ENCODE measurements at places on chromosomes 7 and 10.

DNA sequence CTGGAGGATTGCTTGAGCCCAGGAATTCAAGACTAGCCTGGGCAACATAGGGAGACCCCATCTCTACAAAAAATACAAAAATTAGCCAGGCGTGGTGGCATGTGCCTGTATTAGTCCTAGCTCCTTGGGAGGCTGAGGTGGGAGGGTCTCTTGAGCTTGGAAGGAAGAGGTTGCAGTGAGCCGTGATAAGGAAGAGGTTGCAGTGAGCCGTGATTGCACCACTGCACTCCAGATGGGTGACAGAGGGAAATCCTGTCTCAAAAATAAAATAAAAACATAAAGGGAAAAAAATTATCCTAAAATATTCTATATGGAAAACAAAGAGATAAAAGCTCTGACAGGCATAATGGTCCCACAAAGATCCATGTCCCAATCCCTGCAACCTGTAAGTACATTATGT, 87.9 kb upstream of the KAT6B start:
- DNase-seq = no peak

- no peak for DNase-seq
These were observed 255.6 kb downstream of the OTUD1 start for GRCh38 chr10:23694446-23694920.

- DNase-seq = no peak
These were observed 120.7 kb downstream of the PIP4K2A start for GRCh38 chr10:22593636-22594198.

- DNase-seq = peak; percentile 83
These were observed 73.3 kb downstream of the ZMIZ1 start for GRCh38 chr10:79142064-79142491.

DNA sequence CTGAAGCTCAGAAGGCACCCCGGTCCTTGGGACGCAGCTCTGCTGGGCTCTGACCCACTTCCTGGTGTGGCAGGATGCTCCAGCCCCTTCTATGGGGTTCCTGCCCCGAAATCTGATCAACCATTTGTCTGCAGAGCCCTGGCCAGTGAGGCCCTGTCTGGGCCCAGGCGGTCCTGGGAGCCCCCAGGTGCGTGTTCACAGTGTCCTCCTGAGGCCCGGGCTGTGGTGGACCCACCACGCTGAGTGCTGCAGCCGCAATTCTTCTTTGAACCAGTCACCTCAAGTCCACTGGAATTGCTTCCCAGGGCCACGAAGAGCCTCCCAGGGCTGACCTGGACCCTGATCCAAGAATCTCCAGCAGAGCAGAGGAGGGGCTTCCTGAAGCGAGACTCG, 19.1 kb downstream of the KNDC1 start:
- no peak for DNase-seq

GRCh38 chr10:31669357-31669756, 259.3 kb downstream of the ARHGAP12 start:
- DNase-seq = no peak

- peak; percentile 54 for DNase-seq
These were observed 122.5 kb upstream of the C1QL3 start for GRCh38 chr10:16644146-16644545.

- DNase-seq = no peak
These were observed 319.2 kb downstream of the ADARB2 start for GRCh38 chr10:1418031-1418550.

GRCh38 chr7:134619627-134620331, 26.9 kb upstream of the BPGM start:
- peak; percentile 98 for DNase-seq

- DNase-seq = peak; percentile 78
These were observed 196.9 kb upstream of the RHOBTB1 start for GRCh38 chr10:61140765-61141392.

DNA sequence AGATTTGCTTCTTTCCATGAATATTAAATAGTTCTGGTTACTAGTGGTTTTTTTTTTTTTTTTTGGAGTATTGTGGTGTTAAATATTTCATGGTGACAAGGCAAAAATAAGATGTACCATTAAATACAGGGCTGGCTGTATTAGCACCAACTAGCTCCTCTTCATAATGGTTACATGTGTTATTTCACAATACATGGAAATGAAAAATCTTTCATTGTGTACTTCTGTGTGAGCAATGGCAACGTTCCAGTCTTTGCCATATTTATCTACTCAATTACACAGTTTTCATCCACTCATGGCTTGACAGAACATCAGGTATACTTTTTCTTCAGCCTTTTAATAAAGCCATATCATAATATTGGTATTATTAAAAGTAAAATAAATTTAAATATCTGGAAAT, 394.7 kb upstream of the GRM3 start:
- DNase-seq = no peak

- DNase-seq = no peak
These were observed 555.0 kb downstream of the PTPRN2 start for GRCh38 chr7:158032561-158033115.

DNA sequence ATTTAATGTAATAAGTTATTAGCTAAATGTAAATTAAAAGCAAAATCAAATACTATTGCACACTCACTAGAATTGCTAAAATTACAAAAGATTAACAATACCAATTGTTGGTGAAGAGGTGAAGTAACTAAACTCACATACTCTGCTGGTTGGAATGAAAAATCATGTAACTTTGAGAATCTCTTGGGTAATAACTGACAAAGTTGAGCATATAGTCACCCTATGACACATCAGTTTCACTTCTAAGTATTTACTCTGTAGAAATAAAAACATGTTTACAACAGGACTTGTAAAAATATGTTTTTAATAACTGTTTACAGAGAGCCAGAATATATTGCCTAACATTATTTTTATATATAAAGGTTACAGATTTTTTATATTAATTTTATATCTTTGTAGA, 33.6 kb downstream of the CNTNAP2 start:
- peak; percentile 62 for DNase-seq

GRCh38 chr7:92834507-92835260, 1.7 kb downstream of the CDK6 start:
- DNase-seq = no peak

DNA sequence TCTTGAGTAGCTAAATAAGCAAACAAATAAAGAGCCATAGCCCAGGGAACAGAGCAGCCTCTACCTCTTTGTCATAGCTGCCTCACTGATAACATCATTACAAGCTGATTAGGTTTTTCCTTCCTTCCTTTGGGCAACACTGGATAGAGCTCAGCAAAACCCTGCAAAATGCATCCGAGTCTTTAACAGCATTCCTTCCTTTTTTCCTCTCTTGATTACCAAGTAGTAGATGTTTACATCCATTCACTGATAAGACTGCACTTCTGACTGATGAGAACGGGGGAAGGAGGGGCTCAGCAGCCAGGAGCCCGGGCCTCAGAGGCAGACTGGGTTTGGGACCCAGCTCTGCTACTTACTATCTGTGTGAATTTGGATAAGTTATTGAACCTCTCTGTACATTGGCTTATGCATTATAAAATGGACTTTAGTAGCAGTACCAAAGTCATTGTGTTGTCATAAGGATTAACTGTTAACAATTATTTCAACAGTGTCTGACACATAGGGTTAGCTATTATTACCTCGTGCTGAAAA, 214.2 kb downstream of the ANK3 start:
- no peak for DNase-seq

DNA sequence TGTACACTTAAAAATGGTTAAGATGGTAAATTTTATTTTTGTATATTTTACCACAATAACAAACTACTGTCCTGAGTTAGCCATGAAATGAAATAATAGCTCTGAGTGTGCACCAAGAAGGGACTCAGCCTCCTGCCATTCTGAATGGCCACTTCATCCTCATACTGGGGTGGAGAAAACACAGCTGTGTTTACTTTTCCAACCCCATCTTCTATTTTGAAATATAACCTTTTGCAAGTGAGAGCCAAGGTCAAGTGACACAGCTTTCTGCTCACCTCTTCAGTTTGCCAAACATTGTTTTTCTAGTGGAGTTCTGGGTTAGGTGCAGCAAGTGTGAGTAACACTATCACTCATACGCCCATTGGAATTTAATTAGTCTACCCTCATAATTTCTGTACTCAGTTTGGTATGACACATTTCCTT, 107.4 kb upstream of the GLCCI1 start:
- DNase-seq = peak; percentile 91

DNA sequence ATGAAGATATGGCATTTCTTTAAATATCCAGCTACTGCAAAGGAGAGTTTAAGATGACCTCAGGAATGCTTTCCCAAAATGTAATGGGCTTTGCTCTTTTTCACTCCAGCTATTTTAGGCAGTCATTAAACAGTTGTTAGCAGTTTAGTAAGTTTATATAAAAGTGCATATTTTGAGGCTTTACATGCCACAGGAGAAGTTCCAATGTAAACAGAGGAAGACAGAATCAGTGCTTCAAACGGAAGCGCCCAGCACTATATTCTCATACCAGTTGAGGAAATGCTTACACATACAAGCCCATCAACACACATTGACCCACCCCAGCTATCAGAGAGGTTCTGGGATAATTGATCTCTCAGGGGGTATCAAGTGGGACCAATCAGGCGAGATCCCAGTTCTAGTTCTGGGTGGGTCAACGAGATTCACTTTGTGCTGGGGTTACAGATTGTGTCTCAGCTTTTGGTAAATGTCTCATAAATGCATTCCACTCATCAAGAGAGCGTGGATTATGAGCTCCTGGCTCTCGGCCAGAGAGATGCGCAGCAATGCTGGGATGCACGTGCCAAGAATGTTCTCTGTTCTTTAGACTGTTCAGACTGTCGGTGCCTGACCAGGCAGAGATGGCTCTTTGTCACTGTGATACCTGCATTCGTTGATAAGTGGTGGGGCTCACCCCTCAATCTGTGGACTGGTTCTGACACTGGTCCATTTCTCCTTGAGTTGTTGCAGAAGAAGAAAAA, 55.0 kb downstream of the CACNB2 start:
- peak; percentile 41 for DNase-seq

DNA sequence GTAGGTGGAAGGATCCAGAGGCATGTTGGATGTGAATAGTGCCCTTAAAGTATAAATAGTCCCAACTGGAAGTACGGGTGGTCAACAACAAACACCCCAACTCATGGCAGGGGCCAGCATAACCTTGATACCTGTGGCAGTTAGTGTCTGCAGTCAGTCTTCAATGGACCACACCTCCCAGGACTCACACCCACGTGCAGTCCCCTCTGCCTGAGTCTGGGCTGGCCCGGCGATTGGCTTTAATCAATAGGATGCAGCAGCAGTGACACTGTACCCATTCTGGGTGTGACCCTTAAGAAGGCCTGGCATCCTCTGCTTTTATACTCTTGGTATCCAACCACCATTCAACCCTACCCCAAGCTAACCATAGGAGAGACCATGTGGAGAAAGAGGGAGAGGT, 18.6 kb downstream of the DRGX start:
- DNase-seq = no peak

GRCh38 chr7:42792841-42793240, 119.0 kb downstream of the C7orf25 start:
- DNase-seq = no peak

- no peak for DNase-seq
These were observed 40.3 kb downstream of the NEURL1 start for GRCh38 chr10:103533827-103534226.

DNA sequence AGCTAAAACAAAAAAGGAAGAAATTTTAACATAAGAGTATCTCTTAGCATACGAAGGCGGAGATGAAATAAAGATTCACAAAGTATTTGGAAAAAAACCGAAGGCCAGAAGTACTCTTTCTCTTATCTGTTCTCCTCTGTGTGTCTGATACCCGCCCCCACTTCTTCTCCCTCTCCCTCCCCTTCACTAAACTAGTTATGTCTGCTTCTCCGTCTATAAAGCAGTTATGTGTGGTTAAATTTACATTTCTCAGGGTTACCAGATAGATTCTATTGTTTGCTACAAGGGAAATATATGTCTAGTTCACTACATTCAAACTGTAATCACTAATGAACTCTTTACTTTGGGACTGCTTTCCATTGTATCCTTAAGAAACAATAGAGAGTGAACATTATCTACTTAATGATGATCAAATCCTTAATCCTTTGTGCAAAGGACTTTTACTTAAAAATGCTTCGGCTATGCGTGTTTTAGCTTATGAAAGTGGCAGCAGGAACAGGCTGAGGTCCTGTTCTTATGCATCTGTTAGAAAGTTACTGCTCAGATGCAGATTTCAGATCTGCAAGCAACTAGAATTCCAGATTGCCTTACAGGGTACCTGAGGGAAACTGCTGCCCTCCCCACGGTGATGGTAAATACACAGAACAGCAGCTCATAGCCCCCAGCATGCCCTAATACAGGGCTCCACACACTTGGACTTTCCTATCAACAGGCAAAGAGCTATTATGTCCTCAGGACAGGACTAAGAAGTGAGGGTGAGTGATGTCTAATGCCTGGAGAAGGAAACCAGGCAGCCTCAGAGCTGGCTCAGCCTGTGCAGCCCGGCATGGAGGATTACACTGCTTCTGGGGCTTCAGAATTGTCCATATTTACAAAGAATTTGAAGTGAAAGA, 273.3 kb downstream of the FZD1 start:
- DNase-seq = no peak

DNA sequence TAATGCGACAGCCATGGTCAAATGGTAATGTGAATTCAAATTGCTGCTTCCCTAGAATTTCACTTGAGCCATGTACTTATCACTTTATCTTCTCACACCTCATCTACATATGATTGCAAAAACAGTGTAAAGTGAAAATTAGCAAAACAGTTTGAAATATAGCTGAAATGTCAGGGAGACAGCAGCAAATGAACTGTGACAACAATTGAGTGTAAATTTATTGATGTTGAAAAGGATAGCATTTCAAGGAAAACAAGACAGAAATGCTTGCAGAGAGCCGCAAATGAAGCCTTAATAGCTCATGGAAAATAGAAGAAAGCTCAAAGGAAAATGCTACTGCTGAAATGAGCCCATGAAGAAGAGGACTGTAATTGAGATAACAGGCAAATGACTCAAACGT, 516.2 kb upstream of the POT1 start:
- DNase-seq = no peak

DNA sequence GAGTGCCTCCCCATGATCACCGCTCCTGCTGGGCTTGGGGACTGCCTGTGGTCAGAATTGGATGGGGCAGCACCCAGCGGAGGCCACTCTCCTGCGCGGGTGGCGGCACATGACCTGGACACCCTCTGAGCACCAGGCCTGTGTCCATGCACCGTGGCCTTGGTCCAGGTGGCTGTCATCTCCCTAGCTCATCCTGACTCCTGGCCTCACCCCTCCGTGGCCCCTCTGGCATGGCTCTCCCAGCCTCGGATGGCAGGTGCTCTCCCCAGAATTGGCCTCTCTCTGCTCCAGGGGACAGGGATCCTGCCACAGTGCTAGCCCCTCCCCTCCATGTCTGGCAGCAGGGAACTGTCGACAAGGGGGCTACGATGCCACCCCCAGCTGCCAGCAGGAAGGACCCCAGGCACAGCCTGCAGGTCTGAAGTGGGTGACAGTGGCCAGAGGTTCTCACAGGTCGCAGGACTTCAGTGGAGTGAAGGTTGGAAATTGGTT, 37.2 kb upstream of the BTBD16 start:
- no peak for DNase-seq
